ENCODE measurements at places on chromosomes 11 and 22.

DNA sequence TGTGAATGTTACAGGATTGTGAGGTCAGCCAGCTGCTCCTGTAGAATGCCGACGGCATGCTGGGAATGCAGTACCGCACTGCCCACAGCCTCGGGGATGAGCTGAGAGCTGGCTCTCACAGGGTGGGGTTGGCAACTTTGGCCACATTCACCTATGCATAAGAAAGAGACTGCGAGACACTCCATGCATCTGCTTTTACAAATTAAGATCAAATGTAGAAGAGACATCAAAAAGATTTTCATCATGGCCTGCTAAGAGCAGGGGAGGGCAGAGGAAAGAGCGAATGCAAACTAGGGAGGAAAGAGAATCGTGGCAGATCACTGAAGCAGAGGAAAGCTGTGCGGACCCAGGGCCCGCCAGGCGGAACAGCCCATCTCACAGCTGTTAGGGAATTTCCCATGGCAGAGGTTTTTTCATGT is 49.8 kb upstream of the SPATA19 start:
- DNase-seq, result no peak

GRCh38 chr11:113773092-113773415 is 438 bp downstream of the ZW10 start:
- no peak for DNase-seq

DNA sequence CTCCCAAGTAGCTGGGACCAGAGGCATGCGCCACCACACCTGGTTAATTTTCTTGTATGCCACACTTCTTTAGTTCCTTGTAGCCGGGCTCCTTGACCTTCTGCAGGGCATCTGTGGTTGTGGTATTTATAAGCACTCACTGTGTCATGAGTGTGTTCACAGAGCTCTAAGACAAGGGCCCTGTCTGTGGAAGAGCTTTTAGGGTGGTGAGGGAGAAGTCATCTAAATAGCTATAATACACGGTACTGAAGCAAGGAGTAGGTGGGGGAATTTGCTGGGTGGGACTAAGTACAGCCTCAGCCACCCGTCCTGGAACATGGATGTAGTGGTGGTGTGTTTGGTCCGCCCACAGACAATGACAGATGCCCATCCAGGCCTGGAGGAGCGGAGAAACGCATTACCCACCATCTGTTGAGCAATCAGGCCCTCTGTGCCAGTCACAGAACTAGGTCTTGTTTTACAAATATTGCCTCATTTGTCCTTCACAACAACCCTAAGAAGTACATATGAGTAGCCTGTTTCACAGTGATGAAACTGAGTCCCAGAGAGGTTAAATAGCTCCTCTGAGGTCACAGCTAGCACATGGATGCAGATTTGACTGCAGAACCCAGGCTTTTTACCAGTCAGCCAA is 10.1 kb downstream of the ACO2 start:
- DNase-seq, result no peak

- no peak for DNase-seq
Measured at GRCh38 chr11:82041764-82042163, 691.9 kb downstream of the FAM181B start.

DNA sequence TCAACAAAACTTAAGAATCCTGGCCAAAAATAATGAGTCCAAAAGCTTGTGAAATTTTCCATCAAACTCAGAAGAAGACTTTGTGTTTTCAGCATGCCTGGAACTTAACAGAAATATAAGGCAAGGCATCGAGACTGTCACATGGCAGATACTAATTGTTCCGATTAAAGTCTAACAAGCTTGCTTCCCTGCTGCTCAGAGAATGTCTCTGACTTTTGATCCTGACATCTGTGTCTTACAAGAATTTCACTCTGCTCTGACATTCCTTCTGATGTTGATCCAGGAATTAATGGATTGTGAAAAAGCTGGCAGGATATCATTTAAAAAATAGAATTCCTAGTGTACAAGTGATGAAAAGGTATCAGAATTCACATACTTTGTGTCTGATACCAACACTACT is 170.2 kb downstream of the DCDC1 start:
- no peak for DNase-seq

- DNase-seq, result no peak
Measured at GRCh38 chr11:77568916-77569675, 20.7 kb upstream of the AQP11 start.

DNA sequence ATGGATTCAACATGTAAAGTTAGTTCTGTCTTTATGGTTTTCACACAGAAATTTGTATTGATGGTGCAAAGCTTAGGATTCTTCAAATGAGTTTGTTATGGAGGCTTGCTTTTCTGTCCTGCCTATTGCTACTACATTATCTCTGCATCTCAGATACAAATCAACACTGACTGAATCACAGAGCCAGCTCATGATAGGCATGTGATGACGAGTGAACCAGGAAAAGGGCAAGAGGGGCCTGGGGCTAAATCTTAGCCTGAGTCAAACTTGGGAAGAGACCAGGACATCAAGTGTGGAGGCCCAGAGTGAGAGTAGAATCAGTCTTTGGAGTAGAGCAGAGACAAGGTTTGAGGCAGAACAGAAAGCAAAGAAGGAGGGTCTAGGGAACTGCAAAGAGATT is 107.1 kb upstream of the CD44 start:
- DNase-seq, result no peak

- DNase-seq, result no peak
Measured at GRCh38 chr11:102254047-102254446, 63.2 kb upstream of the BIRC3 start.

- no peak for DNase-seq
Measured at GRCh38 chr11:19777039-19777376, 64.4 kb downstream of the NAV2 start.

DNA sequence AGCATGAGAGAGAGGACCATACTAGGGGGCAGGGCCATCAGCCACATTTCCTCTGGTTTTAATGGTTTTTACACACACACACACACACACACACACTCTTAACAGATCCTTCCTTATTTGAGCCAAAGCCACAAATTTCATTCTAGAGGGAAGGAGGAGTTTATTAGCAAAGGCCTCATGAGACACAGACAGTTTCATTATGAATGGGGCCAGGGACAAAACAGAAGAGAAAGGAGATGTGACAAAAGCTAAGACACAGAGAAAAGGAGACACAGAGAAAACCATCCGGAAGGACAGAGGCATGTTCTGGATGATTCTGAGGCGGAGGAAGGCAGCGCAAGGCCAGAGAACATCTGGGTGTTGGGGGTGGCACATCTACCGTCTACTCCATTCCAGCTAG is 32.2 kb upstream of the ARFGAP3 start:
- DNase-seq, result no peak

- no peak for DNase-seq
Measured at GRCh38 chr11:104061853-104062521, 25.5 kb downstream of the DDI1 start.

DNA sequence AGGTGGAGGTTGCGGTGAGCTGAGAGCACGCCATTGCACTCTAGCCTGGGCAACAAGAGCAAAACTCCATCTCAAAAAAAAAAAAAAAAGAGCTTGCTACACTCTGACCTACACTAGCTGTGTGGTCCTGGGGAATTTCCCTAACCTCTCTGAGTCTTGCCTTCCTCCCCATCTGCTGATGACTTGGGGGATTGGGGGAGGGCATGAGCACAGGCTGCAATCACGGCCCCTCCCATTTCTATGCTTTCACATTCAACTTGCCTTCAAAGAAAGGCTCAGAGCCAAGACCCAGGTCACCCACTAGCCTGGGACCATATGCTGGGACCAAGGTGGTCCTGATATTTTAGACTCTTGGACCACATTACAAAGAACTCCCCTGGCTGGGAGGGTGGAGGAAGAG is 39.8 kb upstream of the TEF start:
- no peak for DNase-seq

DNA sequence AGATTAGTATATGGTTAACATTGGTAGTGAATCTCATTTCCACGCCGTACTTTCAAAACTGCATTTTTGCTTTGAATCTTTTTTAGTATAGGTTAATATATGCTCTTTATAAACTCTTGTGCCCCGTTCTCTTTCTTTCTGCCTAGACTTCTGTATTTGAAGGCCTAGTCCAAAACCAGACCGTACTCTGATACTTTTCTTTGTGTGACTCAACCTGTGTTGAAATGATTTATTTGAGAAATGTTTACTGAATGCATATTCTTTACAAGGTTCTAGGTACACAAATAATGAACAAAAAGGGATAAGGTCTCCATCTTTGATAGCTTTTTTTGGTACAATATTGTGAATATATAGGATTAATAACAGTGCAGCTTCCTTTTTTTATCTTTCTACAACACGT is 68.3 kb downstream of the HIPK3 start:
- no peak for DNase-seq

DNA sequence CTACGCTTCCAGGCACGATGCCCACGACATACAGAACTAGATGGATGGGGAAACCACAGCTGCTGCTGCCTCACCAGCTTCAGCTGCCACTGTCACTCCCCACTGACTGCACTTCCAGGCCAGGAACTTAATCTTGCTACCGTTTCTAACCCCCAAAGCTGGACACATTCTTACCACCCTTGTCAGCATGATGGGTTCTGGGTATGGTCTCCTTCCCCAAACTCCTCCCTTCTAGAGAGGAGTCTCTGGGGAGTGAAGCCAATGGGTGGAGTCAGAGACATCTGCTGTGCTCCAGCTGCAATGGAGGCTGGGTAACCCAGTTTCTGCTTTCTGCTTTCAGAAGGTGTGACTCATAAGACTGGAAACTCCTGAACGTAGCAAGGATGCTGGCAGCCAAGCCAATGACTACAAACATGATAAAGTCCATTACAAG is 87.0 kb upstream of the THY1 start:
- DNase-seq, result no peak

DNA sequence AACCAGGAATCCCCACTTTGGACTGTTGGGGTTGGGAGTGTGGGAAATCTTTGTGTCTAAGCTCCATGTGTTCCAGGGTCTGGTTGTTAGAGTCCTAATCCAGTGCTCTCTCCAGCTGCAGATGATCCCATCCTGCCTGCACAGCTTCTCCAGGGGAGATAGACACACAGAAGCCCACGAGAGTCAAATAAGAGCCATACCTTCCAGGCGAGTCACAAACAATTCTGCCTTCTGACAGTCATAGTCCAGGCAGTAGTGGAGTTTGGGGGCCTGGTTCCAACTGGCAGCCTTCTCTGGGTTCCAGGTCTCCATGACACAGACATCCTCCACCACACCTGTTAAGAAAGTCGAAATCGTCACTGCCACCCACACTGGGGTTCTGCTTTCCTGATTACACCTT is 32.1 kb downstream of the SYT13 start:
- no peak for DNase-seq

- DNase-seq, result no peak
Measured at GRCh38 chr22:25777870-25778269, 35.9 kb downstream of the MYO18B start.

DNA sequence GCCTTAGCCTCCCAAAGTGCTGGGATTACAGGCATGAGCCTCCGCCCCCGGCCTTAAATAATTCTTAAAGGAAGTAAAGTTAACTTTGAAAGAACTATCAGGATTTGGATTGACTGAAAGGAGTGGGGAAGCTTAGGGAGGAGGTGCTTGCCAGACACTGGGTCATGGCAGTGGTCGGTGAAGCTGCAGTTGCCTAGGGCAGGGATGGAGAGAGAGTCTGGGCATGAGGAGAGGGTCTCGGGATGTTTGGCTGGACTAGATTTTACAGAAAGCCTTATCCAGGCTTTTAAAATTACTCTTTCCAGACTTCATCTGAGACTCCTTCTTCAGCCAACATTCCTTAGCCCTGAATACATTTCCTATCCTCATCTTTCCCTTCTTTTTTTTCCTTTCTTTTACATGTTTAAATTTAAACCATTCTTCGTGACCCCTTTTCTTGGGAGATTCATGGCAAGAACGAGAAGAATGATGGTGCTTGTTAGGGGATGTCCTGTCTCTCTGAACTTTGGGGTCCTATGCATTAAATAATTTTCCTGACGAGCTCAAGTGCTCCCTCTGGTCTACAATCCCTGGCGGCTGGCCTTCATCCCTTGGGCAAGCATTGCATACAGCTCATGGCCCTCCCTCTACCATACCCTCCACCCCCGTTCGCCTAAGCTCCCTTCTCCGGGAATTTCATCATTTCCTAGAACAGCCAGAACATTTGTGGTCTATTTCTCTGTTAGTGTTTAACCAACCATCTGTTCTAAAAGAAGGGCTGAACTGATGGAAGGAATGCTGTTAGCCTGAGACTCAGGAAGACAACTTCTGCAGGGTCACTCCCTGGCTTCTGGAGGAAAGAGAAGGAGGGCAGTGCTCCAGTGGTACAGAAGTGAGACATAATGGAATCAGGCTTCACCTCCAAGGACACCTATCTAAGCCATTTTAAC is at the start of gene NNMT:
Gene NNMT (plus strand): TSS at position 724 of the 929 bp plus-strand sequence. CDS start 158 bp downstream, at position 882.
- no peak for DNase-seq

- DNase-seq, result no peak
Measured at GRCh38 chr11:130554241-130555055, 106.0 kb downstream of the ADAMTS15 start.

DNA sequence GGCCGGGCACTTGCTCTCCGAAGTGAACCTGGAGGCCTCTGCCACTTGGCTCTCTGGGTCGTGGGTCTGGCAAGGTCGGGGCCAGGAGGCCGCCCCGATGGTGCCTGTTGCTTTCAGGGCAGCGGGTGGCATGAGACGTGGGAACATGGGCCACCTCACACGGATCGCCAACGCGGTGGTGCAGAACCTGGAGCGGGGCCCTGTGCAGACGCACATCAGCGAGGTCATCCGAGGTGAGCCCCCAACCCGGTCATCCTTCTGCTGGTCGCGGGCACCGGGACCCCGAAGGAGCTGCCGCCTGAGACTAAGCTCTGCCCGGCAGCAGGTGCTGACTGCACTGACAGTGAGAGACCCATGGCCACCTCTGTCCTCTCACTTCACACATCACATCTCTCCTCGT is 40.0 kb downstream of the SBF1 start:
- DNase-seq, result no peak

DNA sequence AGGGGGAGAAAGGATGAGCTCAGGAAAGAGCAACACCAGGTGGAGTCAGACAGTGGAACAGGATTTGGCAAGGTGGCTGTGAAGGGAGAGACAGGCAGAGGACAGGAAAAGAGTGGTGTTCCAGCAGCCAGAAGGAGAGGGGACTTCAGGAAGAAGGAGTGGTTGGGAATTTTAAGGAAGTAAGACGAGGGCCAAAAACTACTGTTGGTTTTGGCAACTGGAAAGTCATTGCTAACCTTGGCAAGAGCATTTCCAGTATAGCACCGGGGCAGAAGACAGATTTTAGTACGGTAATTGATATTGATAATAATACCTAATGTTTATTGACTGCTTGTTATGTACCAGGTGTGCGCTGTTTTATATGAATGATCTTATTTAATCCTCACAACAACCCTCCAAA is 15.4 kb upstream of the DDX6 start:
- DNase-seq, result no peak

GRCh38 chr11:27055065-27055682 is 14.6 kb downstream of the BBOX1 start:
- no peak for DNase-seq
